ENCODE measurements at places on chromosomes 5 and 9.

- no peak for DNase-seq
Observed at GRCh38 chr5:115583474-115583873, 18.8 kb downstream of the TICAM2 start.

GRCh38 chr9:2127486-2127885 is 112.3 kb downstream of the SMARCA2 start:
- no peak for DNase-seq

DNA sequence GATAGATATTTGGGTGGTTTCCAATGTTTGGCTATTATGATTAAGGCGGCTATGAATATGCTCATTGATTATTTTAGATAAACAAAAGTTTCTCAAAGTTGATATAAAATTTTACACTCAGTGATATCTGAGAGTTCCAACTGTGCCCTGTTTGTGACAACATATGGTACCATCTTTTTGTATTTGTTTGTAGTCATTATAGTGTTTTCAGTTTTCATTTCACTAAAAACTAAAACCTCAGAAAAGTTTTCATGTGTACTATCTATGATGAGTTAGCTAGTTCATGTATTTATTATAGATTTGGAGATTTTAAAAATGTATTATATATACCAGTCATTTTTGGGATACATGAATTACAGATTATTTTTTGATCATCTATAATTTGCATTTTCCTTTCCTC is 1111.4 kb downstream of the CDH18 start:
- no peak for DNase-seq

DNA sequence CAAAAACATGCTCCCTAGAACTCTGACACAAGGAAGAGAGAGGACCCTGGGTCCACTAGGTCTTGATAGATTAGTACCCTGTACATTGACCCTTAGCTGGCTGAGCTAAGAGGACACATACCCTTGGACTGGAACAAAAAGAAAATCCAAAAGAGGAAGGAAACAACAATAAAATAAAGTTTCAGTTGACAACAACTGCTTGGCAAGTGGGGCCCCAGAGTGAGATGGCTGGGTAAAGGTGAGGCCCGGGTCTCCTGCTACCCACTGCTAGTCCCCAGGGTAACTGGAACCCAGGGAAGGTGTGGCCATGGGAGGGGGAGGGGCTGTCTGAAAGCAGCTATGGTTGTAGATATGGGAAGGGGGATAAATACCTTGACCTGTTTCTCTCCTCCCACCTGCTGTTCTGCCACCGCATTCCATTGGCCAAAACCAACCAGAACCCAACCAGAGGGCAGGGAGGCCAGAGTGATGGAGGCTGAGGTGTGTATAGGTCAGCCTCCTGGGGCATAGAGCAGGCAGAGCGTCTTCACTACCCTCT is 11.7 kb downstream of the TAL2 start:
- peak; percentile 15 for DNase-seq

DNA sequence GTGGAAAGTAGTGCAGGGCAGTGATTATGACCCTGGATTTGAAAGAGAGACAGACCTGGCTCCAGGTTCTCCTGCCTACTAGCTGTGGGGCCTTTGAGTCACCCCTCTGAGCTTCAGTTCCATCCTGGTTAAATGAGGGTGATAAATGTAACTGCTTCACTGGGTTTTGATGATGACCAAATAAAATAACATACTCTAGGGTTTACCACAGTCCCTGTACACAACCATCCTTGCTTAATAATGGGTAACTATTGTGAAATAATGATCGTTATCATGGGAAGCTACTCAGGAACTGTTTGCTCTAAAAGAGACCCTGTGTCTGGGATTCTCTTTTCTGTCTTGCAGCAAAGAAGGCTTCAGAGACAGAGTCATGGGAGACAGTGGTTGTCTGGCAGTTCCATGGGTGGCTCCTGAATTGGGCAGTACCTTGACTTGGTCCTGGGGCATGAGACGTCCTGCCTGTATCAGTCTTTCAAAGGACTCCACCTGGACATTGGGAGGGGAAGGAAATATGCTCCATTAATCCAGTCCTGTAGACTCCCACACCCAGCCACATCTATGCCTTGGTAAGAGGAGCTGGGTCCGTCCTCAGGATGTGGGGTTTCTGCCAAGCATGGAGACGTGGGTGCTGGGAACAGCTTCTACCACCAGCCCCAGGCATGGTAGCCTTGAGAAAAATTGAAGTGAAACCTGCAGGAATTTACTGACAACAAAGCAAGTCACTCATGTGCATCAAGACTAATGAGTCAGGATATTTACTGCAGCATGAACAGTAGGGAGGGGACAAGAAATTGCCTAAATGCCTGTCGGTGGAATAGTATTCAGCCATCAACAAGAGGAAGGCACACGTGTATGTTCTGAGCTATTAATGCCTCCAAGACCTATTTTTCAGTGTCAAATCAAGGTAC is 23.4 kb downstream of the AKNA start:
- DNase-seq, result no peak

DNA sequence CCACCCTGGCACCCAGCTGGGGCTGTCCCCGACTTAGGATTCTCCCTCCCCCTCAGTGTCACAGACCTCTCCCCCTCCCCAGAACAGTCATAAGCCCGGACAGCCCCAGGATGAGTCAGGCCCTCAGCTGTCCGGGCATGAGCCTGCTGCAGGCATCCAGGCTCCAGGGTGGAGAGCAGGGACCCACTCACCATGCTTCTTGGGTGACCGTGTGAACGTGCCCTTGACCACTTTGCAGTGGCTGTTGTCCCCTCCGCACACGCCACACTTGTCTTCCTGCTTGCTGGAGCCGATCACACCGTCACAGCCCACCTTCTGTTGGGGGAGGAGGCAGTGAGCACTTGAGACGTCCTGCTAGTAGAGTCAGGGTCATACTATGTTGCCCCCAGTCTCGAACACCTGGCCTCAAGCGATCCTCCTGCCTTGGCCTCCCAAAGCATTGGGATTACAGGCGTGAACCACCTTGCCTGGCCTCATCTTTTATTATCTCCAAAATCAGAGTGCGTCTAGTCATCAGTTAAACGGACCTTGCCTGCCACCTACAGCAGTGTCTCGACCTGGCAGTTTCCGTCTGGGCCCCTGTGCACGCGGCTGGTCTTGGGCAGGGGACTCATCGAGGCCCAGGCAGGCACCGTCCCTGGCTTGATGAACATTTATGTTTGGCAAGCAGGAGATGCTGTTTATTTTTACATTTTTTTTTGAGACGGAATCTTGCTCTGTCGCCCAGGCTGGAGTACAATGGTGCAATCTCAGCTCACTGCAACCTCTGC is 72.6 kb downstream of the ZNF354C start:
- no peak for DNase-seq

- no peak for DNase-seq
Observed at GRCh38 chr5:181198905-181199519, 6.0 kb downstream of the TRIM7 start.

DNA sequence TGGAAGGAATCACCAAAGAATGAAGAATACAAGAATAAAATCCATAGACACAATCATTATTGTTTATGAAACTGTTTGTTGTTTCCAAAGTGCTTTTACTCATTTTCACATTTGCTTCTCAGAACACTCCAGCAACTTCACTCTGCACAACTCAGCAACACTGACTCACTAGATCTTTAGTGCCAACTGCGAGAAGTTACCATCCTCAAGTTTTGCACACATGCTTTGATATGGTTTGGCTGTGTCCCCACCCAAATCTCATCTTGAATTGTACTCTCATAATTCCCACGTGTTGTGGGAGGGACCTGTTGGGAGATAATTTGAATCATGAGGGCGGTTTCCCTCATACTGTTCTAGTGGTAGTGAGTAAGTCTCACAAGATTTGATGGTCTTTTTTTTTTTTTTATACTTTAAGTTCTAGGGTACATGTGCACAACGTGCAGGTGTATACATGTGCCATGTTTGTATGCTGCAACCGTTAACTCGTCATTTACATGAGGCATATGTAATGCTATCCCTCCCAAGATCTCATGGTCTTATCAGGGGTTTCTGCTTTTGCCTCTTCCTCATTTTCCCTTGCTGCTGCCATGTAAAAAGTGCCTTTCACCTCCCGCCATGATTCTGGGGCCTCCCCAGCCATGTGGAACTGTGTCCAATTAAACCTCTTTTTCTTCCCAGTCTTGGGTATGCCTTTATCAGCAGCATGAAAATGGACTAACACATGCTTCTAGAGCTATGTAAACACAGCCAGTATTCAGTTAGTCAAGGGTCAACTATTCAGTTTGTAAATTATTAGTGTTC is 36.9 kb downstream of the CLINT1 start:
- DNase-seq, result no peak

- no peak for DNase-seq
Observed at GRCh38 chr9:93612796-93613154, 36.4 kb downstream of the PHF2 start.

Measured in GDM1 (cell line).